ENCODE measurements at places on chromosomes 6 and 20.

GRCh38 chr20:5150226-5151076, 23.6 kb downstream of the CDS2 start:
- no peak for DNase-seq

DNA sequence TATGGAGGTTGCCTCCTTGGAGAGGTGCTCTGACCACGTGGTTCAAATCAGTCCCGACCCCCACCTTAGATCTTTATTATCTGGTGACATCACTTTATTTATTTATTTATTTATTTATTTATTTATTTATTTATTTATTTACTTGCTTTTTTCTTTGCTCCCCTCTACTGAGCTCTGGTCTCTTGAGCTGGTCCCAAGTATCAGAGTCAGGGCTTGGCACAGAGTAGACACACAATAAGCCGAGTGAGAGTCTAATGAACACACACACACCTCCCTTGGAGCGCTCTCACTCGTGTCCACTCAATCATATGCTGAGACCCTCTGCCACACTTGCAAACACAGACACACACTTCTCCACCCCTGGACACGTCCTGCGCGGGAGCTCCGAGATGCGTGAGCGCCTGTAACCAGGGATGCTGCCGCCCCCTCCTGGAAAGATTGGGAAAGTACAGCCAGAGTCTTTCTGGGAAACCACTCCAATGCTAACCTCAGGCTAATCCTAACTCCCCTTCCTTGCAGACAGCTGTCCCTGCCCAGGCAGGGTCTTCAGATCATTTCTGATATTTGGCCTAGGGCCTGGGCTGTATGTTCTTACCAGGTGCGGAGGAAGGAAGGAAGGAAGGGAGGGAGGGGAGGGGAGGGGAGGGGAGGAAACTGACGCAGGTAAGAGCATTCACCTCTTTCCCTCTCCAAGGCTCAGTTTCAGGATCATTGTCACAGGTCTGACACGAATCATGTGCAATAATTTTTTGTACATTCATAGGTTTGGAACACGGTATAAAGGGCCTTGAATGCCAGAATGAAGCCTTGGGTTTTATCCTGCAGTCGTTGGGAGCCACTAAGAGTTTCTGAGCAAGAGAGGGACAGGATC, 70.9 kb downstream of the STK35 start:
- peak; percentile 24 for DNase-seq

DNA sequence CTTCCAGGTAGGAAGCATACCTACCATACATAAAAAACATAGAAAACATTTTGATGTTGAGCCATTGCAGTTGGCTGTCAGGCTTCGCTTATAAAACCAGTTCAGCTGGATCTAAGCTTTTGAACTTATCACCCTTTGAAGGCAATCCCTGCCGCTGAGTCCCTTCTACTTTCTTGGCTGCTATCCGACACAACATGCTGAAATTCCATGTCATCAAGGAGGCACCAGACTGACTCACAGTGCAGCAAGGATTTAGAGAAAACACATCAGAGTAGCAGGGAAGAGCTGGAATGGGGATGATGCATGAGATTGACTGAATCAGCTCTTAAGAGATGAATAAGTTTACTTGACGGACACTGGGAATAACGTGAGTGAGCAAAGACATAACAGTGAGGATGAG, 135.0 kb upstream of the MAN1A1 start:
- DNase-seq = no peak

GRCh38 chr20:47468290-47469050, 33.2 kb upstream of the NCOA3 start:
- no peak for DNase-seq

DNA sequence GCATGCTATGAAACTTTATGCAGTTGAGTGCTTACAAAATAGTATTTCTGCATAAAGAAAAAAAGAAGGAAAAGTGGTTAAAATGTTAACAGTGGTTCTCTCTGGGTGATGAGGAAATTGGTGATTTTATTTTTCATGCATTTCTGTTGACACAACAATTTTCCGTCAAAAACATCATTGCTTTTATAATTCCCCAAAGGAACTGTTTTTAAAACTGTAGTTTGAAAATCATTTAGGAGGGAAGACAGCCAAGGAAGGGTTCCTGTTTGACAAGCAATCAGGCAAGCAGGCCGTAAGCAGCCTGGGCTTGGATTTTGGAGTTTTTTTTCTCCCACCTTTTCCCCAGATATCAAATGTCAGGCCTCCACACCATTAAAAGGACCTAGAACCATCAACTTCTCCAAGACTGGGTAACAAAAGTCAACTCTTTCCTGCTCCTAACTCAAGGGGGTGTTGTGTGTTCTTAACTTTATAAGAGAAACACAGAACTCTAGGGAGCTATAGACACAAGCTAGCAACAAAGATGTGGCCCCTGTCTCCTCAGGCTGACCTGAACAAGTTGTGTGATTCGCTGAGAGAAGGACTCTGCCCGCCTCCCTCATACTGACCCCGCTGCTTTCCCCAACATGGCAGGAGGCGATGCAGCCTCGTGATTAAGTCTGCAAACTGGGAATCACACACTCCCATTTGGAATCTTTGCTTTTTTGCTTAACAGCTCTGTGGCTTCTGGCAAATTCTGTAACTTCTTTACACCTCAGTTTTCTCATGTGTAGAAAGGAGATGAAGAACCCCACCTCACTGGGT, 146.6 kb downstream of the BCAS1 start:
- no peak for DNase-seq

GRCh38 chr6:170459451-170459850, 93.7 kb downstream of the PSMB1 start:
- DNase-seq = no peak

GRCh38 chr6:44539701-44540355, 152.3 kb downstream of the CDC5L start:
- DNase-seq = no peak

DNA sequence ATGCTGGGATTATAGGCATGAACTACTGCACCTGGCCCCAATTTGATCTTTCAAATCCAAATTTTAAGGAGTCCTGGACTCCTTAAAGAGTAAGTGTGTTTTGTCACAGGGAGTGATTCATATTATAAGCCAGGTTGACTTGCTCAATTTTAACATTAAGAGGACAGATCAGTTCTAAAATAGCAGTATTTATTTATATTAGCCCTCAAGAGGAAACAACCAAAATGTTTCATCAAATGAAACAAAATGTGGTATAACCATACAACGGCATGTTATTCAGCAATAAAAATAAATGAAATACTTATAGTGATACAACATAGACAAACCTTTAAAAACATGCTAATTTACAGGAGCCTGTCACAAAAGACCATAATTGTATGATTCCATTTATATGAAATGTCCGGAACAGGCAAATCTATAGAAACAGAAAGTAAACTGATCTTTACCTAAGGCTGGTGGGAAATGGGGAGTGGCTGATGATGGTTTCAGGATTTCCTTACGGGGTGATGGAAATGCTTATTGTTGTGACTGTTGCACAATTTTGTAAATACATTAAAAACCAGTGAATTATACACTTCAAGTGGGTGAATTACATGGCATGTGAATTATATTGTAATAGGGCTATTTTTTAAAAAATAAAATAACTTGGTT, 637.4 kb downstream of the MMUT start:
- no peak for DNase-seq

DNA sequence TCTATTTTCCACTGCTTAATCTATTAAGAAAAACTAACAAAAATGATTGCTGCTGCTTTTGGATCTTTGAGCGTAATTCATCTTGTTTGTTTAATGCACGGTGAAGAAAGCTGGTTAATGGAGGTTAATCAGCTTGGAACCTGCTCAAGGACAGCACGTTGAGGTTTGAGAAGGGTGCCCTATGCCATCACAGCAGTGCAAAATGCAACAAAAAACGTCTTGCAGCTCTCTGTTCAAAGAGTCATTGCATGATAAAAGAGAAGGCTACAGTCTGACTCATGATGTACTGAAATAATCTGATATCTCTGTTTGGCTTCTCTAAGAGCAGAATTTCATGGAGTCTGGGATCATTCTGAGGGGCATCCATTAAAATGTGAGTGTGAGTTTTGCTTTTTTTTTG, 80.6 kb upstream of the PREP start:
- no peak for DNase-seq

GRCh38 chr6:100614386-100614785, 149.7 kb upstream of the SIM1 start:
- DNase-seq = no peak

DNA sequence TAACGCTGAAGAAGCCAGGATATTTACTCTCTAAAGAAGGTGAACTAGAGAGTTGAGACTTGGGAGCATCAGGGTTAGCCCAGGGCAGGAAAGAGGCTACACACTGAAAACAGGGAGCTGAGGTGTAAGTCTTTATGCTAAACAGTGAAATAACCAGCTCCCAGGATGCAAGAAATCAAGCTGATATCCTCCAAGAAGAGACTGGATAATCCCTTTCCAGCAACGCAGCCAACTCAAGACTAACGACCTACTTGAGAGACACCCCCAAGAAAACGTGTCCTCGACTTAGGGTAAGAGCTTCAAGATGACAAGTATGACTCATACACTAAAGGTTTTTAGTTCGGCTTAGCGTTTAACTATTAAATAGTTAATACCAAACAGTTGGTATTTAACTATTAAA, 202.2 kb downstream of the TASP1 start:
- DNase-seq = no peak
